ENCODE measurements at places on chromosomes 3 and 15. TPM values are rescaled to one million over a fixed set of nuclear protein-coding genes. Genes with fewer than 3 reads are reported as not detected.

DNA sequence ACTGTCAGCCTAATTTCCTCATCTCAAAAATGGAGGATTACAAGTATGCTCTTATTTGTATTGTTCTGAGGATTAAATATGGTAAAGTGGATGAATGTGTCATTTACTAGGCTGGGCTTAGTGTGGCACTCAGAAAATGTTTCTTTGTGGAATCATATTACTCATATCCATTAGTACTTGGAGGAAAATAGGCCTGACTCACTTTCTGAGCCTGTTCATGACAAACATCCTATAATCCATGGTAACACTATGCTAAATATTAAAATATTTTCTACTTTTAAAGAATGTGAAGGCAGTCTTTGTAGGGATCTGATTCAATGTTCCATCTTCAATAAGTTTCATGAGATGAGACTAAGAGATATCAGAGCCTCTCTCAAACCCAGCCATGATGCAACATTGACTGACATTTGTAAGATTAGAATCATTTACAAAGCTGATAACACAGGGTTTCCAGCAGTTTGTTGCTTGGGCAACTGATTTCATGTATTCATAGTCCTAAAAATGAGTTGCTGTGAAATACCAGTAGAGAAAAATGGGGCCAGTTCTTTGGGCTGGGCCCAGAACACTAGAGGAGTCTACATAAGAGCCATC is 1048.5 kb downstream of the NTRK3 start:
- no peak for DNase-seq

- DNase-seq = no peak
These were observed 46.1 kb downstream of the SCAP start for GRCh38 chr3:47429476-47430270.

The CSPG5 gene
- 131 TPM for total RNA-seq

DNA sequence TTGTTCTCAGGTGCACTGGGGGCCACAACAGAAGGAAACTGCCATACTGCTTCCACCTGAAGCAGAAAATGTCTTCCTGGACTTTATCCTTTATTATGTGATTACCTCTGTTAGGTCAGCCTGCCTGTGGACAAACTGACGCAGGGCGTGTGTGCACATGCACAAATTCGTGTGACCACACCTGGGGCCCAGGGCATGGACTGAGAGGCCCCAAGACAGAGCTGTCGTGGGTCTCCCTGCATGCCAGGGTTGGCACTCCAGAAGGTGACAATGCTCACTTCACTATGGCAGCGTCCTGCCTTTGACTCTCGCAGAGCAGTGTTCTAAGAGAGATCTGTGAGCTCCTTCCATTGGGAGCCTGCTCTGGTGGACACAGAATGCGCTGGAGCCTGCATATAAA is 34.5 kb downstream of the CCDC12 start:
- DNase-seq = no peak

- DNase-seq = no peak
These were observed 60.3 kb downstream of the CMSS1 start for GRCh38 chr3:99878005-99878404.

The GOLGA8O gene
- not detected for total RNA-seq

DNA sequence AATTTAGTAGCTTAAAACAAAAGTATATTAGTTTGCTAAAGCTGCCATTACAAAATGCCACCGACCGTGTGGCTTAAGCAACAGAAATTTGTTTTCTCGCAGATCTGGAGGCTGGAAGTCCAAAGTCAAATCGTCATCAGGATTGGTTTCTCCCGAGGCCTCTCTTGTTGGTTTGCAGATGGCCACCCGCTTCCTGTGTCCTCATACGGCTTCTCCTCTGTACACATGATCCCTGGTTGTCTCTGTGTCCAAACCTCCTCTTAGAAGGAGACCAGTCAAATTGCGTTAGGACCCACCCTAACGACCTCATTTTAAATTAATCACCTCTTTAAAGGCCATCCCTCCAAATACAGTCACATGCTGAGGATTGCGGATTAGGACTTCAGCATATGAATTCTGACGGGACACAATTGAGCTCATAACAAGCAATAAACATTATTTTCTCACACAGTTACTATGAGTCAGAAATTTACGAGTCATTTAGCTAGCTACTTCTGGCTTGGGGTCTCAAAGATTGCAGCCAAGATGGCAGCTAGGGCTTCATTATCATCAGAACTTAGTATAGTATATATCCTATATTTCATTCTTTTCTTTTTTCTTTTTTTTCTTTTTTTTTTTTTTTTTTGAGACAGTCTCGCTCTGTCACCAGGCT is 58.4 kb downstream of the RPL39L start:
- DNase-seq = no peak

The LPP gene
- 11.7 TPM for total RNA-seq

- peak; percentile 19 for DNase-seq
These were observed 51.0 kb upstream of the SPSB4 start for GRCh38 chr3:141000027-141000663.

DNA sequence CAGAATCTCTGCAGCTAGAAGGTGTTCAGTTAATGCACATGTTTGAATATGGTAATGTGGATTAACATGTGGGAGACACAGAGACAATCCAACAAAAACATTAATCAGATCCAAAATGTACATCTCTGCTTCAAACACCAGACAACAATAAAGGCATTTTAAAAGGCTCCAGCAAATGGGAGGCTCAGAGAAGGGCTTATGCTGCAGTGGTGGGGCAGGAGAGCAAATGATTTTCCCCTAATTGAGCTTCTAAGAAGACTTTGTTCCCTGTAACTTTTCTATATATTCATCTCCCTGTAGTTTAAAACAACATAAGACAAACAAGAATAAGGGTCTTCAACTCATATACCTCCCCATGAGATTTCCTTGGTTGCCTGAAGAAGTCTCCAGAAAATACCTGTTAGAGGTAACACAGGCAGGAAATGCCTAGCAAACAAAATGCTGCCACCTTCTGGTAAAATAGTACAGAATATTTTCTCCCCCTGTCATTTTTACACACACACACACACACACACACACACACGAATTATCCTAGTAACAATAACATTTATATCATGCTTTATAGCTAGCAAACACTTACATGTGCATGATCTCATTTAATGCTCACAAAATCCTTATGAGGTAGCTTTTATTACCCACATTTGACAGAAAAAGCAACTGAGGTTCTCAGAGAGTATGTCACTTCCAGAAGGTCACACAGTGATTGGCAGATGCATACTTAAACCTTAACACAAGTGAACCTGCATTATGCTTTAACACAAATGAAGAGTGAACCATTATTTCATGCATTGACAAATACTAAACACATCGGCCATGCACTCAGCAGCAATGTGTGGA is 123.4 kb upstream of the MB21D2 start:
- no peak for DNase-seq

The TAGLN3 gene
- total RNA-seq = 151 TPM

The CPA3 gene
- not detected for total RNA-seq

GRCh38 chr3:118628704-118629341 is 405.8 kb downstream of the IGSF11 start:
- DNase-seq = peak; percentile 47

DNA sequence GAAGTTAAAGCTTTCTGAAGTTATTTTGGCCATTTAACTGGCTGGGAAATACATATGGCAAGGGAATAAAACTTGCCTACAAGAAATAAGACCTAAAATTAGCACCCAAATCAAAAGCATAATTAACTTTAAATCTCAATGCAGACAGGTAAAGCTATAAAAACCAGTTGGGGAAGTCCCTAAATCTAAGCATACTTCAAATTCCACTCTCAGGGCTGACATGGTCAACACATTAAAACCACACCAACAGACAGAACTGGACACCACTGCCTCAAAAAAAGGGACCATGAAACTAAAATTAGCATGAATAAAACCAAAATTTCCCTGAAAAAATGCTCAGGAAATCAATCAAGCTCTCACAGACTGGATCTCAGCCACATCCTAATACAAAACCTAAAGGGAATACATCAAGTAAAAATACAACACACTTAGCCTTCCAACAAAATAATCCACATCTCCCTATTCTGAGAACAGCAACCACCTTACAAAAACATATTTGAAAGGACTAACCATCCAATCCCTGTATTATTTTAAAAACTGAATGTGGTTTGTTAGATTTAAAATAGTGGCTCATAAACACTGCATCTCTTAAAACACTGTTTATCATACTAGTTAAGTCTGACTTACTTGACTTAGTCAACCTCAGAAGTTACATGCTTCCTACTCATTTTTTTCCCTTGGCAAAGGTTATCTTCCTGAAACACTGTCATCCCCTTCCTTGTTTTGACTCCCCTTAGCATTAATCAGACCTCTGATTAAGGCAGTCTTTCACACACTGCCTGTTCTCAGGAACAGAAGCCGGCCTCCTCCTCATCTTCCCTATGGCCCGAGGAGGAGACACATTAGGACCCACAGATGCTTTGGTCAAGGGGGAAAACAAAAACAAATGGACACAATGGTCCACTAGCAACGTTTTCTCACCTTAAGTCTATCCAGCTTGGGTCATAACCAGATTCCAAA is 8.3 kb downstream of the TRA2B start:
- no peak for DNase-seq

The PLCL2 gene
- total RNA-seq = 128 TPM

The DNAH12 gene
- total RNA-seq = 0.62 TPM

The REC114 gene
- not detected for total RNA-seq

The GOLGA8G gene
- total RNA-seq = not detected

The BCL6 gene
- 7.5 TPM for total RNA-seq

DNA sequence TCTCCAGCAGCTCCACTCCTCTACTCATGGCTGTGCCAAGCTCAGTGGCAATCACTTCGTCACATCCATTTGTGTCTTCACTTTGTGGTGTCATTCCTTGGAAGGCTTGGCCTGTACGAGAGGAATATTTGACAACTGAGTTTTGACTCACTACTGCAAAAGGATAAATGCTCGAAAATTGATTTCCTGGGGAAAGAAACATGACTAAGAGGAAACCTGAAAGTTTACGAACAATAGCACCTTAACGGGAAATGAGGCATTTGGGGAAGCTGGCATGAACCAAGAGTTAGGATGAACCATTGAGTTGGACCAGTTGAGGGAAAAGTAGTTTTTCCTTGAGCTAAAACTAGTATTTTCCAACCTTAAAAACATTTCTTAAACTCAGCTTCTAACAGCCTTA is 74.2 kb upstream of the ABHD17C start:
- DNase-seq = no peak

The ADGRG7 gene
- not detected for total RNA-seq

DNA sequence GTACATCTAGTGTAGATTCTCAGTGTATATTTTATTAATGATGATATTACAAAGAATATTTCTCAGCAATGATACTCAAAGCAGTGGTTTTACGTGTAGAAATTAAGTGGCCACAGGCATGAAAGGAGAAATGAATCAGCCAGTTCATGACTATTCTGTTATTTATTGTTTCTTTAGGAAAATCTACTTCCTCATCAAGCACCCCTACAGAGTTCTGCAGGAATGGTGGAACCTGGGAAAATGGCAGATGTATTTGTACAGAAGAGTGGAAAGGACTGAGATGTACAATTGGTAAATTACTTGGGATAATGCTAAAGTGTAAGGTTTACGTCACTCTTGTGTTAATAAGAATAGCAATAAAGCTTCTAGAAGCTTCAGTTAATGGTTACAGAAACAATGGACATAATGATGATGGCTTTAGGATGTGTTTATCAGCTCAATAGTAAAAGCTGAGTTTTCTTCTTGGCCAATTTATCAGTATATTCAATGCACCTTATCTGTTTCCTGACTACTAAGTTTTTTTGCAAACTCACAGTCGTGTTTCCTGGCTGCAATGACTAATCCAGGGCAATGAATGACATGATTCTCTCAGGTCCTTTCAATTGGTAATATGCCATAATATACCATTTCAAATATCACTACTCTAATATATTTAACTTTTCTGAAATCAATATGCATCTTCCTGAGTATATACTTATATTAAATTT is 20.2 kb downstream of the ADGRG7 start:
- no peak for DNase-seq

DNA sequence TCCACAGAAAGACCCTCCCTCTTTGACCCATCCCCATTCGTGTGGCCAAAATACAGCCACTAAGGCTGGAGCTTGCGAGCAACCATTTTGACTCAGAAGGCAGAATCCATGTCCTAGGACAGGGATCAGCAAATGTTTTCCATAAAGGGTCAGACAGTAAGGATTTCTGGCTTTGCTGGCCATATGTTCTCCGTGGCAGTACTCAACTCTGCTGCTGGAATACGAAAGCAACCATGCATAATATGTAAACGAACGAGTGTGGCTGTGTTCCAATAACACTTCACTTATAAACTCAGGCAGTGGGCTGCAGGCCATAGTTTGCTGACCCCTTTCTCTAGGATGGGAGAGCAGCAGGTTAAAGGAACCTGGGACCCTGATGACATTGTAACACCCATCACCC is 77.6 kb upstream of the WNT5A start:
- DNase-seq = no peak

- DNase-seq = no peak
These were observed 4.6 kb downstream of the SATB1 start for GRCh38 chr3:18420555-18420954.

GRCh38 chr3:37510755-37511154 is 336.4 kb upstream of the LRRFIP2 start:
- no peak for DNase-seq

The NOP10 gene
- total RNA-seq = 77.4 TPM

GRCh38 chr15:88707771-88708654 is 69.2 kb downstream of the ISG20 start:
- no peak for DNase-seq

The CHRM5 gene
- 0.47 TPM for total RNA-seq

GRCh38 chr15:71440489-71441110 is 325.3 kb downstream of the THSD4 start:
- DNase-seq = no peak

The FBN1 gene
- total RNA-seq = 27.9 TPM

The CLDND1 gene
- total RNA-seq = 141 TPM

The GOLGA6L10 gene
- 3.1 TPM for total RNA-seq

The CD200R1 gene
- total RNA-seq = 0.62 TPM

GRCh38 chr3:4501437-4501836 is 8.3 kb downstream of the ITPR1 start:
- no peak for DNase-seq

GRCh38 chr3:56812754-56813652 is 11.3 kb upstream of the ARHGEF3 start:
- no peak for DNase-seq
